T-helper 2 cell (primary cell): ENCODE measurements at places on chromosomes 16 and 17.

DNA sequence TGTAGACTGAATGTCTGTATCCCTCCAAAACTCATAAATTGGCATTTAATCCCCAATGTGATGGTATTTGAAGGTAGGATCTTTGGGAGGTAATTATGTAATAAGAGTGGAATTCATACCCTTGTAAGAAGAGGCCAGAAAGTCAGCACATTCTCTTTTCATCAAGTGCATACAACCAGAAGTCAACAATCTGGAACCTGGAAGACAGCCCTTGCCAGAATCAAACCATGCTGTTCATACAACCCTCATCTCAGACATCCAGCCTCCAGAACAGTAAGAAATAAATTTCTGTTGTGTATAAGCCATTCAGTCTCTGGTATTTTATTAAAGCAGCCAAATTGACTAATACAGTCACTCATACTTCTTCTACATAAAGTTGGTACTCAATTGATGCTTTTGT is 481.0 kb upstream of the SOX9 start:
- DNase-seq: no peak

DNA sequence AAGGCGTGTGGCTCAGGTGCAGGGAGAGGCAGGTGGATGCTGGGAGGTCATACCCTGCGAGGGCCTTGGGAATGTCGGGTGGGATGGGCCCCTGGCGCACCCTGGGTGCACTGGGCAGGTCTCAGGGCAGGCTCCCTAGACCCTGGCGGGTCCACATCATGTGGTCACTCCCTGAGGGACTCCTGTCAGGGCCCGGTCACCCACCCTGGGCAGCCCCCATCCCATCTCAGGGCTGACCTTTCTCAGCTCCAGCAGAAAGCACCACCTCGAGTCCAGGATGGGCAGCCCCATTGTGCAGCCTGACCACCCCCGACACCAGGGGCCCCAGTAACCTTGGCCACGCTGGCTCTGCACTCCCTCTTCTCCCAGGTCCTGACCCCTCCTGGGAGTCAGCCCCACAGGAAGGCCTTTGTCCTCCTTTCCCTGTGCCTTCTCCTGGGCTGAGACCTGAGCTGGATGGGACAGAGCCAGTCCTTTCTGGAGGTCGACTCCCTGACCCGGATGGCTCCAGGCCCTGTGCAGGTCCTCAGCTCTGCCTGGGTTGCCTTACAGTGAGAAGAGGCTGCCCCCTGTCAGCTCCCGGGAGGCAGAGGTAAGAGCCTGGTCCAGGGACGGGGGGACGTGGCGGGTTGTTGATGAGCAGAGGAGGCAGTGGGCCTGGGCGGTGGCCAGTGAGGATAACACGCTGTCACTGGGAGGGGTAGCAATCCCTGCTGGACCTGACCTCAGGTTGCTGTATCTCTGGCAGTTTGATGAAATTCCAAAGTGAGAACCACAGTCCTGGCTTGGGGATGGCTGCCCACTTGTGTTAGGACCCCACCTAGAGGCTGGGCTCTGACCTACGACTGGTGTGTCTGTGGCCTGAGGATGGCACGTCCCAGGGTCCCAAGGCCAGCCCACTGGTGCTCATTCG is 77.9 kb downstream of the GOSR1 start:
- DNase-seq: no peak

- no peak for DNase-seq
Measured at GRCh38 chr16:87728026-87728425, 37.8 kb downstream of the KLHDC4 start.

GRCh38 chr17:61201211-61201610 is 198.4 kb upstream of the TBX2 start:
- DNase-seq: no peak

DNA sequence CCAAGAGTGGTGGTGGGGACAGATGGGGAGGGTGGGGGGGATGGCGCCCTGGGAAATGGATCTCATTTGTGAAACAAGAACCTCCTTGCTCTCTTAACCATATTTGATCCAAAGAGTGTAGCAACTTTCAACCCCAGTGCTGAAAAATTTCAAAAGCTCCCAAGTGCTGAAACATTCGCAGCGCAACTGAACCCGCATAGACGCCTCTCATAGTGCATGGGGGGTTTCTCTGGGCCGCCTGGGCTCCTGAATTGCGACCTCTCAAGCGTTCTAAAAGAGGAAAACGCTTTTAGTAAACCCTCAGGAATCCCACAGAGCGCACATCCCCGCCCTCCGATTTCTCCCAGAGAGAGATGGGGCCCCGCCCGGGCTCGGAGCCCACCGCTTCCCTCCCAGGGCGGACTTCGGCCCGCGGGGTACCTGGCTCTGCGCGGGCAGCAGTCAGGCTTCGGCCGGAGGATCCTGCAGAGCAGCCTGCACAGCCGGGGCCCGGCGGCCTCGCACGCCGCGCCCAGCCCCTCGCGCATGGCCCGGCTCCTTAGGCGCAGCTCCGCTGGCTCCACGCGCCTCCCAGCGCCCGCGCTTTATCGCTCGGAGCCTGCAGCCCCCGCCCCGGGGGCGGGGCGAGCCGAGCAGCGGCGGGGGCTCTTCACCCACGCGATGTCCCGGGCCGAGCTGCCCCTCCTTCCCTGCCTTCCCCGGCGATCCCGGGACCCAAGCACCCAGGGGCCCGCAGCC is 7.0 kb downstream of the NOS2 start:
- DNase-seq: peak; percentile 8

DNA sequence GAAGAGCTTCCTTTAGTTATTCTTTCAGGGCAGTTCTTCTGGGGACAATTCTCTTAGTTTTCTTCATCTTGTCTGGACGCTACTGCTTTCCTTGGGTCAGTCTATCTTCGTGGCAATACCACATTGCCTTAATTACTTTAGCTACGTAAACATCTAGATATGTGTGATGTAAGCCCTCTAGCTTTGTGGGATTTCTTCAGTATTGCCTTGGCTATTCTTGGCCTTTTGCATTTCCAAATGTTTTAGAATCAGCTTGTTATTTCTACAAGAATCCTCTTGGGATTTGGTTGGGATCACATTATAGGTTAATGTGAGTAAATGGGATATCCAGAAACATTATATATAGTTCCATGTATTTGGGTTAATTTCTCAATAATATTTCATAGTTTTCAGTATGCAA is 9.0 kb upstream of the ST6GALNAC2 start:
- no peak for DNase-seq

- no peak for DNase-seq
Measured at GRCh38 chr16:72474501-72475123, 302.7 kb upstream of the PMFBP1 start.

GRCh38 chr17:73901661-73902415 is 257.6 kb upstream of the SDK2 start:
- no peak for DNase-seq

GRCh38 chr17:72952641-72953315 is 139.7 kb downstream of the SLC39A11 start:
- no peak for DNase-seq

GRCh38 chr16:4700380-4700996 is 7.1 kb downstream of the NUDT16L1 start:
- DNase-seq: peak; percentile 31

DNA sequence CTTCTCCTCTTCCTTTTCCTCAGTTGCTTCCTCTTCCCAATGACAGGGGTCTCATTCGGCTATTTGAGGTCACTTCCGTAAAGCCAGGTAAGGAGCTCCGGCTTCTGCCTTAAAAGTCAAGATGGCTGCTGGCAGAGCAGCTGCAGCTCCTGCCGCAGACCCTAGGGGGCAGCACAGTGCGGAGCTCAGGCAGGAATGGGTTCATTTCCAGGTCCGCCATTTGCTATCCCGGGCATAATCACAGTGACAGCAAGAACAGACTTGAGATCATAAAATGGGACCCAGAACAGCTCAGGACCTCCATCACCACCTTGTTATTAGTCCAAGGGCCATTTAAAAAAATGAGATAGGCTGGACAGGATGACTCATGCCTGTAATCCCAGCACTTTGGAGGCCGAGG is 199.5 kb downstream of the ZNF18 start:
- DNase-seq: no peak

DNA sequence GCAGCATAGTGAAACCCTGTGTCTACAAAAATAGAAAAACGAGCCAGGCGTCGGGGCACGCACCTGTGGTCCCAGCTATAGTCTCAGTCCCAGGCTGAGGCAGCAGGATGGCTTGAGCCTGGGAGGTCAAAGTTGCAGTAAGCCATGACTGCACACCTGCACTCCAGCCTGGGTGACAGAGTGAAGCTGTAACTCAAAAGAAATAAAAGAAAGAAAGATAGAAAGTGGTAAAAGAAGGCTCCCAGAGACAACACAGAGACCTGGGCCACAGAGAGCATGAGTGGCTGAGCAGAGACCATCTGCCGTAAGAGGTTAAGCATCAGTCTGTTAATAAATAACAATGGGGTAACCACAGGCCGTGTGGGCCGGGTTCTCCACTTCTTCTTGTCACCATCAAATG is 15.3 kb upstream of the HEXD start:
- no peak for DNase-seq

DNA sequence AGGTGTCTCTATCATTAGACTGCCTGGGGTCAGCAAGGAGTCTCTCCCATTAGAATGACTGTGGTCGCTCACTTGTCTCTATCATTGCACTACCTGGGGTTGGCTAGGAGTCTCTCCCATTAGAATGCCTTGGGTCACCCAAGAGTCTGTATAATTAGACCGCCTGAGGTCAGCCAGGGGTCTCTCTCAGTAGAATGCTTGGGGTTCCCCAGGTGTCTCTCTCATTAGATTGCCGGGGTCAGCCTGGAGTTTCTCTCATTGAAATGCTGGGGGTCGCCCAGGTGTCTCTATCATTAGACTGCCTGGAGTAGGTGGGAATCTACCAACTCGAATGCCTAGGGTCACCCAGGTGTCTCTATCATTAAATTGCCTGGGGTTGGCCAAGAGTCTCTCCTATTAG is 2231.6 kb downstream of the TP53TG3F start:
- no peak for DNase-seq

GRCh38 chr17:49337884-49338283 is 24.2 kb downstream of the ZNF652 start:
- DNase-seq: no peak

- DNase-seq: no peak
Measured at GRCh38 chr17:50055055-50055425, 870 bp upstream of the ITGA3 start.

DNA sequence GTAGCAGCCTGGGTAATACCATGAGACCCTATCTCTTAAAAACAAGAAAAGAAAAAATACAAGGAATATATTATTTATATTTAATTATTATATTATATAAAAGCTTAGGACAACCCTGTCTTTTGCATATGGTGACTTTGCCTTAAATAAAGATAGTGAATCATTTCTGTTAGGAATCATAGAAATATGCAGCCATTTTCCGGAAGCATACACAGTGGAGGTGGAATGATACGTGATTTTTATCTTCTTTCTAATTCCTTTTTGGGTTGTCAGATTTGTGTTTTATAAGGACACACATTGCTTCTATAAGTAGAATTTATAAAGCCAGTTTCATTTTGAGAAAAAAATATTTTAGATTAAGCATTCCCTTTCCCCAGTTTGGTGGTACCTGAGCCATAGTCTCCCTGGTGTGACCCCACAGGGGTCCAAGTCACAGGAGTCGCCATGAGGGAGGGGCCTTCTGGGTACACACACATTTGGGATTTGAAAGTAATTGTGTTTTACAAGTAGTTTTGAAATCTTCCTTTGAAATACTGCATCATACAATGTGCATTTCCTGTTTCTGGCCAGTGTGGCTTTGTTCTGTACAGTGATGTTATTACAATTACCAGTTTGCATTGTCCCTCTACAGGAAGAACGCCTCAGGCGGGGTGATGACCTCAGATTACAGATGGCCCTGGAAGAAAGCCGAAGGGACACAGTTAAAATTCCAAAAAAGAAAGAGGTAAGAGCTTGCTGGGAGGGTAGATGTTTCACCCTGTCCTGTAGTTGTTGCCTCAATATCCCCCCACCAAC is 50.9 kb downstream of the B9D1 start:
- DNase-seq: peak; percentile 60

DNA sequence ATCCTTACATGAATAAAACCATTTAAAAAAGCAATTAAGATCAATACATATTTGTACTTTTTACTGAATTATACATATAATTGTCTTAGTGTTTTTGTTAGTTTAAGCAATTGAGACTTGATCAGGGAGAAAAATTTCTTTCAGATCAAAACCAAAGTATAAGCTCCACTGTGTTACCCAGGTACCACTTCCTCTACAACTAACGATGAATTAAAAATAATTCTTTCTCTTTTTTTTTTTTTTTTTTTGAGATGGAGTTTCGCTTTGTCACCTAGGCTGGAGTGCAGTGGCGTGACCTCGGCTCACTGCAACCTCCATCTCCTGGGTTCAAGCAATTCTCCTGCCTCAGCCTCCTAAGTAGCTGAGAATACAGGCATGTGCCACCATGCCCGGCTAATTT is 6.8 kb downstream of the FBXO47 start:
- peak; percentile 52 for DNase-seq

- DNase-seq: no peak
Measured at GRCh38 chr17:28427371-28427770, 21.4 kb upstream of the SLC46A1 start.

DNA sequence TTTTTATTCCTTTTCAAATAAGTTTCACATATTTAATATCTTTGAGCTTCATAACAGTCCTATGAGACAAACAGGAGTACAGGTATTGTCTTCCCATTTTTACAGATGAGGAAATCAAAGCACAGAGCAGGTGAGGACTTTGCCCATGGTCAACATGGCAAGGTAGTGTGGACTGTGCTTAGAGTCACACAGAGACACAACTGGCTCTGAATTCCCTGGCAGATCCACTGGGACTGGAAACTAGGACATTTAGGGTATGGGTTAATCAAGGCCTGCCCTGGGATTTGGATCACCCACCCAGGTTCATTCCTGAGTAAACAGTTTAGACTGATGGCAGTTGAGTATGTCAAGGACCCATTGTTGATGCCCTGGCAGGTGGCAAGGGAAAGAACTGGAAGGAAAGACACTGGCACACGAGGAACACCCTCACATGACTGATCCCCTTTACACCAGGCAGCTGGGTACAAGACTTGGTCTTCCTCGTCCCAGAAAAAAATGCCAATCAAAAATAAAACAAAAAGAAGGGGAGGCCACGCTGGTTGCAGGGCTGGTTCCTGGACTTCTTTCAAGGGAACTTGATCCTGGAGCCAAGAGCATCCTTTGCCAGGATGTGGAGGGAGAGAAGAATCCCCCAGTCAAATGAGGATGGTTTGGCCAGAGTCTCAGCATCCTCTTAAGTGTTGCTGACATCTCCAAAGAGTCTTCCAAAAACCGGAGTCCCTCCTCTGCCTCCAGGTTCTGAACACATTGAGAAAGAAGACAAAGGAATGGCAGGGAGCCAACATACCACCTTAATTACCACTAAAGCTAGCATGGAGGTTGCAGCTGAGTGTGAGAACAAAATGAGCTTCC is 34.9 kb downstream of the CHD9 start:
- DNase-seq: no peak

GRCh38 chr17:56809106-56809819 is 24.5 kb downstream of the C17orf67 start:
- no peak for DNase-seq

DNA sequence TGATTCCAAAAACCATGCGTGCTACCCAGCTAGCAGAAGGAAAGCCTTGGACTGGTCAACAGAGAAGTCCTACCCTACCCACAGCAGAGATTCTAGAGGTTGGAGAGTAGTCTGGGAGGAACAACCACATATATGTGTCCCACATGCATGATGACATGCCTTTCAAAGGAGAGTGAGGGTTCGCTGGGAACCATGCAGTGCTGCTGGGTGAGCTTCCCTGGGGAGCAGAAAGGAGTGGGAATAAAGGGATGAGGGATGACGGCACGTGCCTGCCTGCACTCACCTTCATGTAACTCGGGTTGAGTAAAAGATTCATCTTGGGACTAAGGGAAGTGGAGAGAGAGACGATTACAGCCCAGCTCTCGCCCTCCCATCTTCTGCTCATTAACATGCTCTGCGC is 9.8 kb downstream of the CPSF4L start:
- DNase-seq: no peak

GRCh38 chr16:54957403-54958166 is 26.9 kb downstream of the IRX5 start:
- peak; percentile 53 for DNase-seq
